Naive thymus-derived CD4-positive, alpha-beta T cell (primary cell): ENCODE measurements at places on chromosomes 4 and X.

DNA sequence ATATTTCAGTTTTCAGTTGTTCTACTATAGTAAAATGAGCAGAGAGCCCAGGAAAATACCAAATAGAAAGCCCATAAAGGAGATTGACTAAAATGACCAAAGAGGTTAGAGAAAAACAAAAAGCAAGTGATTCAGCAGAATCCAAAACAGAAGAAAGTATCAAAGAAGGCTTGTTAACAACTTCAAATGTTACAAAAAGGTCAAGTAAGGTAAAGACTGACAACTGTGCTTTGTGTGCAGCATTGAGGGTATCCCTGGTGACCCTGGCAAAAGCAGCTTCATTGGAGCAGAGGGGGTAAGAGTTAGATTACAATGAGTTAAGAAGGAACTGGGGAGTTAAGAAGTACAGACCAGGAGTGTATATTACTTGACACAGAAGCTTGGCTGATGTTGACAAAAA lies 317.9 kb downstream of the OPHN1 start:
- no peak for DNase-seq

- no peak for DNase-seq
Measured at GRCh38 chr4:100288161-100288560, 97.9 kb upstream of the DDIT4L start.

- DNase-seq, result no peak
Measured at GRCh38 chrX:97938706-97939105, 1055.0 kb downstream of the RPA4 start.

- no peak for DNase-seq
Measured at GRCh38 chr4:2424581-2424980, 5.8 kb downstream of the CFAP99 start.

DNA sequence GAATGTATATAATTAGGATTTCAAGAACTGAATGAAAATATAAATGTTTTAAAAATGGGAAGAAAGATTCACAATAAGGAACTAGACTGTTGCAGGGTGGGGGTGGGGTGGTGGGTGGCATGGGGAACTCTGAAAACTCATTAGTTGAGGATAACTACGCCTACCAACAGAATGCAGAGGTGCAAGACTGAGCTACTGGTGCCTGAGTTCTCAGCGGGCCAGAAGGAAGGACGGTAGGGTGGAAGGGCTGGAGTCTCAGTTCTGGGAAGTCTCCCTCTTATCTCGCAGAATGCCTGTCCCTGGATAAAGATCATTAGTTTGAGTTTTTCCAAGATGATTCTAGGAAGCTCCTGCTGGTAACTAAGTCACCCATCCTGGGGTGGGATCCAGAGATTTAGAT lies 1.3 kb upstream of the SOD3 start:
- no peak for DNase-seq

DNA sequence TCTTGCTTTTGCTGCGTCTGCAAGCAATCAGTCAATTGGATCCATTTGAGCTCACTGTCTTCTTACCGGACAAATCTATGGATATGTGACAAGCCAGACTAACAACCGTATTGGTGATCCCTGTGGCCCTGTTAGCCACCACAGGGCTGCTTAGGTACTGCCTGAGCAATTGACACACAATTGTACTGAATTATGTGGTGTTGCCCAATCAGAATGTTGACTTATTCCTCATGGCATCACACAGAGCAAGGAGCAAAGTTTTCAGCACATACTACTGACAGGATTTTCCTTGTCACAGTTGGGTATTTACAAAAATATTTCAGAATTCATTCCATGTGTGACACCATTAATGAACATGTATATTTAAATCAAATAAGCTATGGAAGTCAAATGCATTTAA lies 41.3 kb upstream of the XAGE1B start:
- no peak for DNase-seq

- no peak for DNase-seq
Measured at GRCh38 chr4:43113196-43113595, 220.7 kb downstream of the GRXCR1 start.
